ENCODE measurements at places on chromosomes 16 and 17.
A peak's percentile ranks its signal among the peaks of the same experiment; 100 is the strongest.

- no peak for DNase-seq
Measured at GRCh38 chr17:6452471-6453266, 8.4 kb downstream of the PIMREG start.

DNA sequence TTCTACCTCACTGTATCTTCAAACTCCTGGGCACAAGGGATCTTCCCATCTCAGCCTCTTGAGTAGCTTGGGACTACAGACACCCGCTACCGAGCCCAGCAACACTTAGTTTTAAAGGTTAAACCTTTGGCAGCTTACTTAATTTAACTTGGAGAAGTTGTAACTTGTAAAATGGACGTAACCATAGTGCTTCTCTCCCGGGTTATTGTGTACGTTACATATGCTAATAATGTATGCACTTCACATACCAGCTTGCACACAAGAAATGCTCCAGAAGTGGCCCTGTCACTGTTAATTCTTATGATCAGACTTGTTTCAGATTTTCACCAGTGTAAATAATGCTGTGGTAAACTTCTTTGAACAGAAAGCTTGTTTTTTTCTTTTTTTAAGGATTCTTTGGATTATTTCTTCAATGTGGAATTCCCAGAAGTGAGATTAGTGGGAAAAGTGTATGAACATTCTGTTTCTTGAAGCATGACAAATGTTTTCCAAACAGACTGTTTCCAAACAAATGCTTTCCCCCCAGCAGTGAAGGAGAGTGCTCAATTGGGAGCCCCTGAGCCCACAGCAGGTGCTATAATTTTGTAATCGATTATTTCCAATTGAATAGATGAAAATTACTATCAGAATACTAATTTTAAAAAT, 61.5 kb downstream of the EPN2 start:
- DNase-seq, result no peak

DNA sequence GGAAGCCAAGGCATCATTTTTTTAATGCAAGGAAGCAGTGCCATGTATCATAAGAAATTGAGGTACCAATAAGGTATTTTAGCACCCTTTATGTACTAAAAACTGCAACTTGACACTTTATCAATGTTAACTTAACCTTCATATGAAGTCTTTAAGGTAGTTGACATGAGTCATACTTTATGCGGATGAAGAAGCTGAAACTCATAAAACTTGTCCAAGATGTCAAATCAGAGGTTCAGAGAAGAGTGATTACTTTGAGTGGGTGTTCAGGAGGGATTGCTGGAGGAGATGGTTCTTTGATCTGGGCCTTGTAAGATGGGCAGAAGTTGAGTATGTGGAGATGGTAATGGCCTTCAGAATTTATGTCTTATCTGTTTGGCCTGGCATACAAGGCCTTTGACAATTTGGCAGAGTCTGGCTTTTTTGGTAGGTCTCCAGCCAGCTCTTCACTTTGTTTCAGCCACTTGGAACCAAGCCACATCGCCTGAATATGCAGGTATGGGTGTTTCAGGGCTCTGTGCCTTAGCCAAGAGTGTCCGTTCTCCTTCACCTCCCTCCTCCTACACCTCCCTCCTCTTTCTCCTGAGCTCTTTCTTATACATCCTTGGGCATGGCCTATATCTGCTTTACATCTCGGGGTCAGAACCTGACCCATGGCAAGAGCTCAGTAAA, 23.7 kb downstream of the YPEL2 start:
- no peak for DNase-seq

DNA sequence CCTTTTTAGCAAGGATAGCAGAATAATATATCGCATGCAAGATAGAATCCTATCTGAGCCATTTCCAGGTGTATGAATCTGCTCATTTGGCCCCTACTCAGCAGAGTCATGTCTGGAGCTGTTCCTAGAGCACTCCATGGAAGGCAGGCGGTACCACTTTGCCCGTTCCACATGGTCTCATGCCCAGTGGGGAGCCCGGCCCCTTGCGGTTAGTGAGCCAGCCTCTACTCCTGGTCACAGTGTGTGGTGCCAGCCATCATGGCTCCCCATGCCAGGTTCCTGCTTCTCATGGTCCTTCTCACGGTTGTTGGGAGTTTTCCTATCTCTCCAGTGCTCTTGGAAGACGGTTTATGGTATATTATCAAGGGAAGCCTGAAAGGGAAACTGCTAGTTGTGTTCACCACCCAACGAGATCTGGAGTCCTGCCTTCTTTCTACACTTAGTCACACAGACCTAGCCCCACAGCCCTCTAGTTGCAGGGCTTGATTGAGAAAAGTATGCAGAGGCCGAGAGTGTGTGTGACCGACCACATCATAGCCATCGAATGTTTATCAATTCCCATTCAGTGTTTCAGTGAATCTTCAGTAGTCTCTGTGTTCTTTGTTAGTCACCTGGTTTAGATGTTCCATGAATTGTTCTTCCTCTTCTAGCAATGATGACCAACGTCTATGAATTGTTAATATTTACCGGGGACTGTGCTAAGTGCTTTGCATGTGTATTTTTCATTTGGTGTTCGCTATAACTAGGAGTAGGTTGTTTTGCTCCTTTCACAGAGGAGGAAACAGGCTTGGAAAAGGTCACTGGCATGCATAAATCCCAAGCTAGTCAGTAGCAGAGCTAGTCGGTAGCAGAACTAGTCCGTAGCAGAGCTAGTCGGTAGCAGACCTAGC, 9.6 kb downstream of the JPT2 start:
- no peak for DNase-seq

GRCh38 chr16:70653406-70653805, 7.0 kb downstream of the IL34 start:
- DNase-seq, result no peak

DNA sequence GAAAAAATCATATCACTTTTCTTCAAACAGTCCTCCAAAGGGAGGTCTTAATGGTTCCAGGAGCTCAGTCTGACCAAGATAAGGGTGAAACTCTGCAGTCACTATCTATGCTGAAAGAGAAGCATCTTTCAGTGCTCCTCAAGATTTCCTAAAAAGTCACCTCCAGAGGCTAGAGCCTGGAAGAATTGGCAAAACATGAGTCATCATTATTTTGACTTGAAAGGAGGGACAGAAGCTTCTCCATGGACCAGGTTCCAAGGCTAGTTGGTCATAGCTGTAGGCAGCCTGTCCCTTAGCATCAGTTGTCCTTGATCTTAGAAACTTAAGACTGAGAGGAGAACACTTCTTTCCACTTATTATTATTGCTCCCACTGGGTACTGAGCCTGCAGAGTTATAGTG, 219.0 kb upstream of the ASIC2 start:
- DNase-seq, result no peak

- no peak for DNase-seq
Measured at GRCh38 chr17:16953347-16953746, 18.6 kb downstream of the TNFRSF13B start.

DNA sequence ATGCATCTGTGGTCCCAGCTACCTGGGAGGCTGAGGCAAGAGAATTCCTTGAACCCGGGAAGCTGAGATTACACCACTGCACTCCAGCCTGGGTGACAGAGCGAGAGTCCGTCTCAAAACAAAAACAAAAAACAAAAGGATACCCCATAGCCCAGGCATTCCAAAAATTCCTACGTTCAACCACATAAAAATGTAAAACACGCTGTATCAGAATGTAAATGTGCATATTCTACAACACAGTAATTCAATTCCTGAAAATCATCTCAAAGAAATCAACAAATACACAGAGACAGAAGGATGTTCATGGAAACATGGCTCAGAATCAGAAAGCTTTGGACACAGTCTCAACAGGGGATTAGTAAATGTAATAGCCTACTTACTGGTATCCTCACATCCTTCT, 33.0 kb downstream of the COG7 start:
- no peak for DNase-seq

- no peak for DNase-seq
Measured at GRCh38 chr16:8767176-8767575, 30.3 kb downstream of the TMEM186 start.

DNA sequence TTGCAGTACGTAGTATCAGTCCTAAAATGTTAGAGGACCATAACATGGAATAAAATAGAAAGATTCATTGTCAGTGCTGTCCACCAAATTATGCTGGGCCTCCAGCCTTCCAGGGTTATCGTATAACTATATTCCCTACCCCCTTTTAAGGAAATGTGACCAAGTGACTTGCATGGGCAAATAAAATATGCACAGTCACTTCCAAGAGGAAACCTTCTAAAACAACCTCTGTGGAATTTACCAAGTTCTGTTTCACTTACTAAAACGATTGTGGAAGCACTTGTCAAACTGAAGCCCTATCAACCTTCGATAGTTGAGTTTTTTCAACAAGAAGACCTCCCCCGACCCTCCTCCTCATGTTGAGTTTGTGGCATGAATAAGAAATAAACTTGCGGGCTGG, 345.4 kb upstream of the C16orf82 start:
- no peak for DNase-seq

DNA sequence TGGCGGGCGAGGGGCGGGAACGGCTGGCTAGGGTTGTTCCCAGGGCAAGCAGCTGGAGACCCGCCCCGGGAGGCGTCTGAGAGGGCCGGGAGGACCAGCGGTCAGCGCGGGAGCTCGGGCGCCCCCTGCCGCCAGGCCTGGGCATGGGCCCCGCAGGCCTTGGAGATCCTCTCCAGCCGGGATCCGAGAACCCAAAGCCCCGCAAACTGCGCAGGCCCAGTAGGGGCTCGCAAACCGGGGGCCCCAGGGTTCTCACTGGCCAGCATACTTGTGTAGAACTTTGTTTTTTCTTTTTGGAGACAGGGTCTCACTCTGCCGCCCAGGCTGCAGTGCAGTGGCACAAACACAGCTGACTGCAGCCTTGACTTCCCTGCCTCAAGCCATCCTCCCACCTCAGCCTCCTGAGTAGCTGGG, 20.8 kb upstream of the ZNF423 start:
- peak; percentile 90 for DNase-seq

- DNase-seq, result no peak
Measured at GRCh38 chr17:63516910-63517824, 6.0 kb upstream of the KCNH6 start.

DNA sequence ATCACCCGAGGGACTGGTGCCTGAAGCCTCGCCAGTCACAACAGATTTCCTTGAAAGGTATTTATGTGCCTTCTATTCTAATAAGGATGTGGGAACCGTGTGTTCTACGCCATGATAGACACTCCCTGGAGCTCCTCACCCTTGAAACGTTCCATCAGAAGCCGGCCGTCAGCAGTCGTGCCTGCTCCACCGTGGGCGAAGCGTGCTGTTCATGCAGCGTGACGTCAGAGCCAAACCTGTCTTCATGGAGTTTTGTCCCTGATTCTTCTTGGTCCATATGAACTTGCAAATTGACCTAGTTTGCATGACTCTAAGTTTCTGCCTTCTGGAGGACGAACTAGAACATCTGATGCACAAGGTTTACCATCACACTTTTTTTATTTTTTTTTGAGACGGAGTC, 4.5 kb upstream of the PPP1R27 start:
- DNase-seq, result no peak

DNA sequence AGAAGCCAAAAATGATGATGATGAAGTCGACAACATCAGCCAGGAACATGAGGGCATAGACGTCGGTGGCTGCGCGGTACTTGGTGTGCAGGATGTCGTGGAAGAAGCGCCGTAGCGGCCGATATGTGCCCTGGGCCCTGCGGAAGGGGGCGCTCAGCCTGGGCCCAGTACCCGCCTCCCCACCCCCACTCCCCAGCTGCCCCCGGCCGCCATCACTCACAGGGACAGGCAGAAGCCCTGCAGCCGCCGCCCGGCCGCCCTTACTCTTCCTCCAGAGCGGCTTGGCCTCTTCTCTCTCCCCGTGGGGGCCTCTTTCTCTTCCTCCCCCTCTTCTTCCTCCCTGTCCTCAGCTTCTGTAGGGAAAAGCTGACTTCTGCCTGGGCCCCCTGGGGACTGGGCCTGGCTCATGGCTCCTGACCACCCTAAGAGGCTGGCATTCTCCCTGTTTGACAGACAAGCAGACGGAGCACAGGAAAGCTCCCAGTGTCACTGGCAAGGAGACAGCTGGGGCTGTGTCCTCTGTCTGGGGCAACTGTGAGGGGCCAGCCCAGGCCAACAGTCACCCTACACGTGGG, 14.2 kb downstream of the CTU2 start:
- DNase-seq, result no peak

- no peak for DNase-seq
Measured at GRCh38 chr16:85229869-85230462, 117.7 kb upstream of the CIBAR2 start.

GRCh38 chr17:60135951-60136666, 13.7 kb upstream of the CA4 start:
- no peak for DNase-seq
